CD4-positive, alpha-beta T cell treated with Interleukin-6 at 100 ng/mL for 8 hours (primary cell): ENCODE measurements at places on chromosomes 12 and 14.

DNA sequence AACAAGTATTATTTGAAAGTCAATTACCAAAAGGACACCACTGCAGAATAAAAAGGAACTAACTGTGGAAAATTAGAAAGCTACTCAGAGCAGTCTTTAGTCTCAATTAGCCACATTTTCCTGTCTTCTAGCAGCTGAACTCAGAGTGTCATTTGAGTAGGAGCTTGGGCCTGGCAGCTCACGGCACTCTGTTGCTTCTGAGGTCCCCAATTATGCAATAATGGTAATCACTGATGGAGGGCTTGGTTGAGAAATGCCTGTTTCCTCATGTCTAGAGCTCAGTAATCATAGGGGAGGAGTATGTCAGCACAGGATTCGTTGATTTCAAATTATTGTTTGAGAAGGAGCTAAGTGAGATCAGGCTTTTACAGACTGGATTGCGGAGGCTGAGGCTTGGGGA lies 108.6 kb downstream of the VRK1 start:
- no peak for DNase-seq

GRCh38 chr14:69985463-69985862 lies 106.2 kb downstream of the SMOC1 start:
- DNase-seq = no peak

- DNase-seq = no peak
Measured at GRCh38 chr12:27610374-27610773, 85.9 kb upstream of the REP15 start.

DNA sequence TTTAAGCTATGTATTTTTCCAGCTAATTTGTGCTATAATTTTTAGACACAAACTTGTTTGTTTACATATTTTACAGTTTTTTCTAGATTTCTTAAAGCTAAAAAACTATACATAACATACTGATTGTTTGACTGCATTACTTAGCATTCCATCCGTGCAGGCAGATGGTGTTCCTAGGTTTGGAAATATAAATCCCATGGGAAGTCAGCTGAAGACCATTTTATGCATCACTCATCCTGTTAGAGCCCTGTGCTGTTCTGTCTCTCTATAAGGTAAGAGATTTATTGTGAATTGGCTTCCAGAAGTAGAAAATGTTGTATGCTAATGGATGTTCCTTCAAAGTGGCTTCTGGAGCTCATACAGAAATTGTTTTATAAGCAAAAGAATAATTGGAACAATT lies 31.1 kb downstream of the RMST start:
- DNase-seq = no peak

DNA sequence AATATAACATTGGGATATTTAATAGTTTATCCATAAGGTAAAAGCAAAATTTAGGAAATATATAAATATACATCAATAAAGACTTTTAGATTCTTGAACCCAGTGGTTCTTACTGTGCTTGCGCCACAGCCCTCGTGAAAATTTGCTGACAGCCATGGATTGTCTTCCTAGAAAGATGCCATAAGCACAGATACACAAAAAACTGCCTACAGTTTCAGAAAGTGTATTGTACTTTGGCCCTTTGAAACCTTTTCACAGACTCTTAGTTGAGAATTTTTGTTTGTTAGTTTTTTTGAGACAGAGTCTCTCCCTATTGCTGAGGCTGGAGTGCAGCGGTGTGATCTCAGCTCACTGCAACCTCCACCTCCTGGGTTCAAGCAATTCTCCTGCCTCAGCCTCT lies 28.1 kb downstream of the DEPDC4 start:
- DNase-seq = no peak

GRCh38 chr14:24991288-24991687 lies 58.7 kb downstream of the STXBP6 start:
- DNase-seq = no peak

- DNase-seq = no peak
Measured at GRCh38 chr12:6180268-6181051, 19.7 kb upstream of the CD9 start.

DNA sequence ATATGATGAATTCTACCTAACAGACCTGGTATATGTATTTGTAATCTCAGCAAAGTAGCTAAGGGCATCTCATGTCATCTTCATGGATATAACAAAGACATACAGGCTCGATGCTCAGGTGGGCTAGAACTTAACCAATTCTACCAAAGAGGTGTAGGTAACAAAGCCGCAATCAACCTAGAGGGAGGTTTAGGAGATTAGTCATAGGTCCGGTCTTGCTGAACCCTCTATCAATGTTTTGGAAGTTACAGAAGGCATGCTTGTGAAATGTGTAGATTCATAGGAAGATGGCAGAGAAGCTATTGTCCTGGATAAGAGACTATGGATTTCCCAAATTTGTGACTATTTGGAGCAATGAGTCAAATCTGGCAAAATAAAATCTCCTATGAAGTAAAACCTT lies 42.6 kb upstream of the SYCP3 start:
- no peak for DNase-seq

- no peak for DNase-seq
Measured at GRCh38 chr12:87660291-87660690, 368.9 kb downstream of the C12orf50 start.

DNA sequence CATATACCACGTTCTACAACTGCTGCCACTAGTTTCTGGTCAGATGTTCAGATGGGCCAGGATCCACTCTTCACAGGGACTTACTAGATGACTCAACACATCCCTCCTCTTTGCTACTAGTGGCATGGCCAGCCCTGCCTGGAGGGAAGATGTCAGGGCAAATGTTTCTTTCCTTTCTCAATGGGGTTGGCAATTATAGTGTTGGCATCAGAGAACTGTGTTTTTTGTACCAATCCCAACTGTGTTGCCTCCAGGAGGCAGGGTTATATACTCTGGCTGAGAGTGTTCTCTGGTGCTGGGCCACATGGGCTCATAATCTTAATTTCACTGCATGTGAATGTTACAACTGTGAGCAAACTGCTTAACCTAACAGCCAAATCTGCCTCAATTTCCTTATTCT lies 69.9 kb upstream of the AVPR1A start:
- DNase-seq = no peak

DNA sequence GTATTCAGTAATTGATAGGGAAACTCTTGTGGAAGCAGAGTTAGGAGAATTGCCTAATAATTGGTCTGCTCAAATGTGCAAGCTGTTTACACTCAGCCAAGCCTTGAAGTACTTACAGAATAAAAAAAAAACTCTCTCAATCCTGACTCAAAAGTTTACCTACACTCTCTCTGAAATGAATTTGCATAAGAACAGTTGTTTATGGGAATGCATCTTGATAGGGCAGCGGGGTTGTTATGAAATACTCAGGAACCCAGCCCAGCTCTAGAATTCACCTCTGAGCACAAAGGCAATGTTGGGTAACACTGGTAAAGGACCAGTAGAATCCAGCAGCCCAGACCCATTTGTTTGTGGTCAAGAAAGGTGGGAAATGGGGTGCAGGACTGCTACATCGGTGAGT lies 267.0 kb downstream of the CPNE8 start:
- no peak for DNase-seq

- DNase-seq = no peak
Measured at GRCh38 chr14:35890308-35890707, 64.2 kb downstream of the BRMS1L start.

- peak; percentile 76 for DNase-seq
Measured at GRCh38 chr12:108616941-108617858, 16.5 kb downstream of the SELPLG start.

- no peak for DNase-seq
Measured at GRCh38 chr14:92263681-92264080, 59.3 kb upstream of the SLC24A4 start.

- no peak for DNase-seq
Measured at GRCh38 chr14:63563370-63564026, 20.3 kb upstream of the PPP2R5E start.

DNA sequence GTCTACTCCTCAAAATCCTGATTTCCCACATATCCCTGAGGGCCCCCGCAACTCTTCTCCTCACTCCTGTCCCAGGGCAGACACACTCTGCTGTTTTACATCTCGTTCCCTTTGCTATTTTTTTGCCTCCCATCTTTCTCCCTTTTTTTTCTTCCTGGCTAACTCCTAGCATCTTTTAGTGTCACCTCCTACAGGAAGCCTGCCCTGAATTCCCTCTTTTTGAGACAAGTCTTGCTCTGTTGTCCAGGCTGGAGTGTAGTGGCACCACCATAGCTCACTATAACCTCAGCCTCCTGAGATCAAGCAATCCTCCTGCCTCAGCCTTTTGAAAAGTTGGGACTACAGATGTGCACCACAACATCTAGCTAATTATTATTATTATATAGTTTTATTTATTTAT lies 13.3 kb downstream of the MORN3 start:
- DNase-seq = no peak

DNA sequence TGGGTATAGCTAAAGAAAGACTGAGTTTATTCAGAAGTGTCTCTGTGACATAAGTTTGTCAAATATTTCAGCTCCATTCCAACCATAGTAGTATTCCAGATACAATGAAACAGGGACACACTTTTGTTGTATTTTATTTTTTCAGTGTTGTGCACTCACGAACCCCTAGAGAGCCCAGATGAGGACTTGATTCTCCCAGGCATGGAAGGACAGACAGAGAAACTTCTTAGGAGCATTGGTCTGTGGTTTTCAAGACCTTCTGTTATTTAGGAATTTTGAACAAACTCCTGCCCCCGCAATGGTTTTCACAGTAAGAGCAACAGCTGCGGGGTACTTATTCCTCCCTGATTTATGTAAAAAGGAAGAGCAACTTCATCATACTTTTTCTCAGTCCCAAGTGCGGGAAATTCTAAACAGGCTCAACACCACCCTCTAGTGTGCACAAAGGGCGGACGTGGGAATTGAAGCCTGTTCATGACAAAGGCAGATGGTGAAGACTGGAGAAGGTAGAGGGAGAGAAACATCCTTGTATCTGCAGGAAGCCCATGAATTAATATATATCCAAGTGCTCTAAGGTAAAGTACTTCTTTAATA lies 147.6 kb downstream of the PAH start:
- DNase-seq = no peak

- no peak for DNase-seq
Measured at GRCh38 chr14:36915081-36915480, 253.4 kb downstream of the PAX9 start.

DNA sequence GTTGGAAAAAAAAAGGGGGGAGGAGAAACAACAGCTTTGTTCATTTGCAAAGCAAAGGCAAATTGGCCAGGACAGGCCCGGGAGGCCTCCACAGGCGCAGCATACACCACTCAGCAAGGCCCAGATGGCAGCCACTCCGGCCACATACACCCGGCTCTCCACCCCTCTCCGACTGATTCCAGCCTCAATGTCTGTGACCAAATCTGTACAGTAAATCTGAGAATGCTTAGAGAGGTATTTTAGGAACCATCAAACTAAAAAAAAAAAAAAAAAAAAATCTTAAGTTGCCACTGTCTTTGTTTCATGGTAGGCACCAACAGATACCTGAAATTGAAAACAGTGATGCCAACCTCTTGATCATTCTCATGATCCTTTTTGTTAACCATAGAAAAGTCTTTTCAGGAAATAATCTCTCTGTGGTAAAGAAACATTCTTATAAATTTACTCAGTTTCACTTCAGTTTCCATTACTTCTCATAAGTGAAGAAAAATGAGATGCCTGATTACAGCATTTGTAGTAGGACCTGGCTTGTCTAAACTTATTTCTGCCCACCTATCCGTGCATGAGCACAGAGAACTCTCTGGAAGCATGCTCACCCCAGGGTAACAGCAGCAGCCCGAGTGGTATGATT lies 20.2 kb downstream of the VPS37B start:
- DNase-seq = no peak

DNA sequence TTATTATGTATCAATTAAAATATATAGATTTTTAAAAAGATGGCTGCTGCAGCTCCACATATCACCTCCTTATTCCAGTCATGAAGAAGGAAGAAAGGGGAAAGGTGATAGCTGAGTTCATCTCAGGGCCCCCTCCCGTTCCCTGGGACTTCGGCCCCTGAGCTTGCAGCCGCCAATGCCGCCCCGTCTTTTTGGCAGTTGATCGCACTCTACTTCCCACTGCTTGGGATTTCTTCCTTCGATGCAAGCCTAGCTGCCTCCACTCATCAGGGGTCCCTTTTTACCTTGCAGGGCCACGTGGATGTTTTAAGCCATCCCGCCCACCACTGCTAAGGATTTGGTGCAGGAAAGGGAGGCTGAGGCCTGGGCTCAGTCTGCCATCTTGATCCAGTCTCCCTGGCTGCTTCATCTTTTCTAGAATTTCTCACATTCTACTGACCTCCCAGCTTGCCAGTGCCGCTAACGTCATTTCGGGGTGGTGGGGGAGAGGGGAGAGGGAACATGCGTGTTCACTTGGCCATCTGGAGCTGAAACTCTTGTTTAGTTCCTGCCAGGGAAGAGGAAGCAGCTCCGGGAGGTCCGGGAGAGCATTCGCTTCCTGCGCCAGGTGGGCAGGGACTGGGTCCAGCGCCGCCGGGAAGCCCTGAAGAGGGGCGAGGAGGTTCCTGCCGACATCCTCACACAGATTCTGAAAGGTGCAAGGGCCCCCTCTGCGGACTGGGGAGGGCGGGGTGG lies 31.3 kb downstream of the CYP46A1 start:
- no peak for DNase-seq

GRCh38 chr12:117778656-117779055 lies 190.1 kb downstream of the KSR2 start:
- no peak for DNase-seq

DNA sequence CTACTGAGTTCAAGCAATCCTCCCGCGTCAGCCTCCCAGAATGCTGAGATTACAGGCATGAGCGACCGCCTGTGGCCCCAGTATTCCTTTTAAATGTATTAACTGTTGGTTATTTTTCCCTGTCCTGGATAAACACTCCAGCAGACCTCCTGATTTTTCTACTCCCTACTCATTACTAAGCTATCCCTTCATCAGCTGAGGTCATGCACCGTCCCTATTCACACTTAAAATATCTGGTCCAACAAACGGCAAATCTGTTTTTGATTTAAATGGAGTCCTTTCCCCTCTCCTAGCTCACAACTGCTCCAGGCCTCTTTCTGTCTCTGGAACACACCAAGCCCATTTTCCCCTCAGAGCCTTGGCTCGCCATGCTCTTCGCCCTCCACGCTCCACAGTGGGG lies 1003.3 kb upstream of the TMEM132C start:
- no peak for DNase-seq

DNA sequence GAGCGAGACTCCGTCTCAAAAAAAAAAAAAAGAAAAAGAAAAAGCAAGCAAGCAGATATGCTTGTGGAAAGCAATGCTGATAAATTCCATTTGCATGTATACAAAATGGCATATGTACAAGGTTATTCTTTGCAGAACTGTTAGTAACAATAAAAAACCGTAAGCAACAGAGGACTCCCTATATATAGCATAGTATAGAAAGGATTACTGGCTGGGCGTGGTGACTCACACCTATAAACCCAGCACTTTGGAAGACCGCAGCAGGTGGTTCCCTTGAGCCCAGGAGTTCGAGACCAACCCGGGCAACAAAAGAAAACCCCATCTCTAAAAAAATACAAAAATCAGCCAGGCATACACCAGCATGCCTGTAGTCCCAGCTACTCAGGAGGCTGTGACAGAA lies 13.5 kb downstream of the GCN1 start:
- DNase-seq = no peak
